H9 (cell line): ENCODE measurements at places on chromosomes 2 and 18.

DNA sequence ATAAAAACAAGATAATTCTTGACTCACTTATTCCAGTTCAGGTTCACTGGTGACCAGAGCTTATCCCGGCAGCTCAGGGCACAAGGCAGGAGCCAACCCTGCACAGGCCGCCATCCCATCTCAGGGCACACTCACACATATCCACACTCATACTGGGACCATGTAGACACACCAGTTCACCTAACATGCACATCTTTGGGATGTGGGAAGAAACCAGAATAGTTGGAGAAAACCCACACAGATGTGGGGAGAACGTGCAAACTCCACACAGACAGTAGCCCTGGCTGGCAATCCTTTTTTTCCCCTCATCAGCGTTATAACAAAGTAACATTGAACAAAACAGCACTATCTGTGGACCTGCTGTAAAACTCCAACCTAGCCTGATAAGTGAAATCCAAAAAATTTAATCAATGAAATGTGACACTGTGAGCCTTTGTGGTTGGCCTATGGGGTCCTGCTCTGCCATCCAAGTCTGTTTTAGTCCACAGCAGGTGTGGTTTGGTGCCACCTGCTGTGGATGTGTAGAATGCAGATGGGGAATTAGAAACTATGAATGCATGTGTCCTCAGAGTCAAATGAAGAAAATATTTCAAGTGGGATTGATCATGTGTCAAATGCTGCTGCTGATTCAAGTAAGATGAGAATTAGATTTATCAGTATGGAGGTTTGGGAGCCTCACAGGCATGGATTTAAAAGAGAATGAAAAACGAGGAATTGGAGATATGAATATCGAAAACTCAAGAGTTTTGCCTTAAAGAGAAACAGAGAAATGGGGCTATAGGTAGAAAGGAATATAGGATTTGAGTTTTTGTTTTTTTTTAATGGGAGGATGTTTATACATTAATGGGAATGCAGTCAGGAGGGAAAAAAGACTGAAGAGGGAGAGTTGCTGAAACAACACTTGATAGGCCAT, 47.0 kb downstream of the UGP2 start:
- peak; percentile 40 for DNase-seq

DNA sequence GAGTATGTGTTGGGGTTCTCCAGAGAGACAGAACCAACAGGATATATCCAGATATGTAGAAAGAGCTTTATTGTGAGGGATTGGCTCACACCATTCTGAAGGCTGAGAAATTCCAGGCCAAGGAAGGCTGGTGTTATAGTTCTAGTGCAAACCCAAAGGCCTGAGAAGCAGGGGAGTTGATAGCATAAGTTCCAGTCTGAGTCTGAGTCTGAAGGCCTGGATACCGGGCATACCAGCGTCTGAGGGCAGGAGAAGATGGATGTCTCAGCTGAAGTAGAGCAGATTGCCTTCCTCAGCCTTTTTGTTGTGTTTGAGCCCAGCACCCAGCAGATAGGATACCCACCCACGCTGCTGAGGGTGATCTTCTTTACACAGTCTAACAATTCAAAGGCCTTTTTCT, 211.7 kb upstream of the RASGRP3 start:
- no peak for DNase-seq

- peak; percentile 48 for DNase-seq
Observed at GRCh38 chr2:215436705-215437565, 1.1 kb upstream of the FN1 start.

GRCh38 chr2:47313141-47313691, 89.7 kb upstream of the MSH2 start:
- DNase-seq, result no peak

DNA sequence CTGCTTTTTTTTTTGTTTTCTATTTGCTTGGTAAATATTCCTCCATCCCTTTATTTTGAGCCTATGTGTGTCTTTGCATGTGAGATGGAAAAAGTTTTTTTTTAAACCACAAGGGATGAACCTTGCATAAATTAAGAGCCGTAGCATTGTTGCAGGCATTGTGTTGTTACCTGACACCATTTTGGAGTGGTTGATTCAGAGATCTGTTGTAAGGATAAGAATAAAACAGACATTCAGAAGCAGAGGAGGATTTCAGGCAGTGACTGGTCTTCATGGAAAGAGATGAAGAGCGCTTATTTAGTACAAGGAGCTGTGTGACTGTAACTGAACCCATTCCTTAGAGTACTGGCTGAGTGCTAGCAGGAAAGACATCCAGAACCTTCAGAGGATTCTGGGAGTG, 101.2 kb downstream of the LTBP1 start:
- DNase-seq, result no peak

DNA sequence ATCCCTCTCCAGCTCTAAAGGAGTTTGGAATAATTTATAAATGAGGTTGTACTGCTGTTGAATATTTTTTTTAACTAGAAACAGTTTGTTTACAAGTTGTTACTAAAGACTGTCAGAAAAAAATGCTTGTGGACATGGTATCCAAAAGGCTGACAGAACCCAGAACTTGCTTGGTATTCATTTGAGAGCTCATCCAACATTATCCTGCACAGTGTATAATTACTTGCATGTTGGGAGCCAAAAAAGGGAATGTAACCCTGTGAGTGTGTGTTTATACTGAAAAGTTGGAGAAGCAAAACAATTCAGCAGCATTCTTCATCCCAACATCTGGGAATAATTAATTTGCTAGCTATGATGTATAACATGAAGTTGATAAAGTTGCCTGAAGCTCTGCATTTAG, 42.1 kb upstream of the EHBP1 start:
- DNase-seq, result no peak

- no peak for DNase-seq
Observed at GRCh38 chr18:21448299-21448698, 152.2 kb downstream of the ESCO1 start.

GRCh38 chr2:62435720-62436119, 70.3 kb downstream of the TMEM17 start:
- DNase-seq, result no peak

DNA sequence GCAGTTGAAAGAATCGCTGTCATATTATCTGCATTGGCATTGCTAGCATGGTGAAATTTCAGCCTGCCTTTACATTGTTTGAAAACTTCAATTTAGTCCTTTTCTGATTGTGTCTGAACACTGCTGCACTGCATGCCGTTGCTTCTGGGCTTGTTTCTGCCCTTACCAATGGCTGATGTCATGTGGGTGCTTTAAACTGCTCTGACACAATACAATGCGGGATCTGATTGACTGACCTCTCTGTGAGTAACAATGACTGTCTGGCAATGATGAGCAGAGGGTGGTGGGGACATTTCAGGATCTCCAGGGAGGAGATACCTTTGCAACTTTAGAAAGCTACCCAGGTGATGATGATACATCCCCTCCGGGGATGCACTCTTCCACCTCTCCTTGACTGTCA, 119.5 kb upstream of the ZBTB14 start:
- no peak for DNase-seq

- DNase-seq, result no peak
Observed at GRCh38 chr2:238852206-238852869, 4.5 kb downstream of the TWIST2 start.

- DNase-seq, result no peak
Observed at GRCh38 chr2:65686928-65687521, 254.6 kb upstream of the SPRED2 start.

- no peak for DNase-seq
Observed at GRCh38 chr2:217479566-217479965, 523.2 kb downstream of the TNS1 start.

DNA sequence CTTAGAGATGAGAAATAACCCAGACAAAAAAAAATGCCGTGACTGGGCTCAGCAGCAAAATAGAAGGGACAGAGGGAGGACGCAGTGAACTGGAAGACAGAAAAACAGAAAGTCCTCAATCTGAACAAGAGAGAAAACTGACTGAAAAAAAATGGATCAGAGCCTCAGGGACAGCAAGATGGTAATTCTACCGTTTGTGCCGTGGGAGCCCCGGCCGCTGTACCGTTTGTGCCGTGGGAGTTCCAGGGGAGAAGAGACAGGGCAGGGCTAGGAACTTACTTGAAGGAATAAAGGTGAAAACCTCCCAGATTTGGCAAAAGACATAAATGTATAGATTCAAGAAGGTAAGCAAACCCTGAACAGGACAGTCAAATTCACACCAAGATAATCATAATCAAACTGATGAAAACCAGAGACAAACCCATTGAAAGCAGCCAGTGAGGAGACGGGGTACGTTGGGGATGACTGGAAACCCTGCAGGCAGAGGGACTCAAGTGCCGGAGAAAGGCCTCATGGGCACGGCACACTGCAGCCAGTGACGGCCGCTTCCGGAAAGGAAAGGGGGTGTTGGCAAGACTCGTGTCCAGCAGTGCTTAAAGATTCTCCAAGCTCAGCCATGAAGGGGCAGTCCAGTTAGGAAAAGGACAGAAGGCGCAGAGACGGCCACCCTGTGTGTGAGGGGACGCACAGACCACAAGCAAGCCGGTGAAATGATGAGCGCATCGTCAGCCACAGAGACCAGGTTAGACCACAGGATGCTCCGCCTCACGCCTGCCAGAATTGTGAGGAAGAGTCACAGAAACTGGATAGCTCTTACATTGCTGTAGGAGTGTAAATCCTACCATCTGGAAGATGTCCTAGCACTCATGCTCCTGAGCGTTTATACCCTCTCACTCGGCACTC, 40.0 kb upstream of the NFATC1 start:
- DNase-seq, result no peak

GRCh38 chr18:59172664-59173249, 33.1 kb downstream of the SEC11C start:
- DNase-seq, result no peak

DNA sequence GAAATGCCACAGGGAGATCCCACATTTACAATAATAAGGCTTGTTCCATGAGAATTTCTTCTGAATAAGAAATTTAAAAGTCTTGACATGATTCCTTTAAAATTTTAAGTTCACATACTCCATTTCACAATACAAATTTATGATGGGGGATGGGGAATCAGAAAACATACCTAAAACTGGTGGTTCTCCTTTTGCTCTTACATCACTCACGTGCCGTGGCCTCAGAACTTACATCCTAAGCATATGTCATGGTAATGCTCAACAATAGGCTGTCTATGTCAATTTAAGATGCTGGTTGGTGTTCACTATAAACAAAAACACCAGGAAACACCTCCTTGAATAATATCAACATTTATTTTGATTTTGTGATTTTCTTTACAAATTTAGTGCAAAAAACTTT, 12.8 kb downstream of the UPP2 start:
- no peak for DNase-seq

GRCh38 chr2:2502201-2502549, 171.1 kb upstream of the MYT1L start:
- DNase-seq, result no peak

DNA sequence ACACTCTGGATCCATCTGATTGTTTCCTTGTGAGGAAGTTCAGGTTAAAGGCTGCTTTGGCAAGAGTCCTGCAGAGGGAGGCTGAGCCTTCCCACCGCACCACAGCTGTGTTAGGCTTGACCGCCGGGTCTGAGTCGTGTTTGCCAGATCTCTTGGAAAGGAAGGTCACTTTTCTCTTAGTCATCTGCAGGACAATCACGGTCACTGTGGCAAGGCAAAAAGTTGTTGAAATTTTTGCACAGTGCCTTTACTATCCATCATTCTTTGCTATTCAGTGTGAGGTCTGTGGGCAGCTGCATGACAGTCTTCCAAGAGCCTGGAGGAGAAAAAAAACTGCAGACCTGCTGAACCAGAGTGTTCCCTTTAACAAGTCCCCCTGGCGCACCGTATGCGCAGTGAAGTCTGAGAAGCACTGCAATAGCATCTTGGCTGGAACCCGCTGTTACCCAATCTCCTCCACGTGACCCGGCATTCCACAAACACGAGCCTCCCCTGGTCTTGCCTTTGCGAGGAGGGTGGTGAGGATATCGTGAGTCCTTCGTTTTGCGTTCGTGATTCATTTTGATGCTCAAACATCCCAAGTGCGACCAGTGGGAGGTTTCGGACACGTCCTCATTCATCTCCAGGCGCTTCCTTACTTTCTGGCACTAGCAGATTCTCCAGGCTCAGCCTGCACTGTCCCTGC, 23.0 kb downstream of the BIN1 start:
- no peak for DNase-seq

- DNase-seq, result no peak
Observed at GRCh38 chr2:95071856-95072255, 46.3 kb downstream of the MAL start.

- DNase-seq, result no peak
Observed at GRCh38 chr2:145690183-145690778, 1170.4 kb upstream of the ZEB2 start.

DNA sequence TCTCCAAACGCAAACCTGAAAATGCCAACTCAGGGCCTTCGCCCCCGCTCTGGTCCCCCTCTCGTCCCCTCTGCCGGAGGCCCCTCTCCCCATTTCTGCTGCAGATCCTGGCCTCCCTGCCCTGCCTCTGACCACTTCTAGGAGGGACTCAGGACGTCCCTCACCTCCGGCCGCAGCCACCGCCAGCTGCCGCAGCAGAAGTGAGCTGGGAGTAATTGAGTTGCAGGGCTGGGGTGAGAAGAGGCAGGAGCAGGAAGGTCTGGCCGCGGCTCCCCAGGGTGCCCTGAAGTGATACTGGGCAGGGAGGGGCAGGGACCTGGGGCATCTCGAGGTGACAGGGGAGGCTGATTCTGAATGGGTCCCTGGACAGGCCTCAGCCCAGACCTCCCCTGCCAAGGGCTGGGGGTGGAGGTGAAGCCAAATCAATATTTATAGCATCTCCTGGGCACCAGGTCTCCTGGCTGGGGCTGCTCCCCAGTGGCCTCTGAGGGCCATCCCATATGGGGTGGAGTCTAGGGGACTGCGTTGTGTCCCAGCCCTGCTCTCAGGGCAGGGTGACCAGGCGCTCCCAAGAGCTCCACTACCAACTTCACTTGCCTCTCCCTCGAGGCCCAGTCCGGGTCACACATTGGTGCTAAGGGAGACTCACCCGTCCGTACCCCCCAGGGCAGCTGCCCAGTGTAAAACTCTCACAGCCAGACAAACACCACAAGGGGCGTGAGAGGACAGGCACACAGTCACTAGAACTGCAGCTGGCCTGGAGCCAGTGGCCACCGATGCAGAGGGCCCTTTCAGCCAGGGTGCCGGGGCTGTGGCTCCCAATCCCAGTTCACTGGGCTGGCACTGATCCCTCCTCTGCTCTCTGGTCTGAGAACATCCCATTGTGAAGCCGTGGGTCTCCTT, 33.0 kb downstream of the KCNIP3 start:
- no peak for DNase-seq

- no peak for DNase-seq
Observed at GRCh38 chr2:191617575-191617974, 60.4 kb upstream of the NABP1 start.

GRCh38 chr18:50697509-50697908, 122.3 kb downstream of the MRO start:
- DNase-seq, result no peak

DNA sequence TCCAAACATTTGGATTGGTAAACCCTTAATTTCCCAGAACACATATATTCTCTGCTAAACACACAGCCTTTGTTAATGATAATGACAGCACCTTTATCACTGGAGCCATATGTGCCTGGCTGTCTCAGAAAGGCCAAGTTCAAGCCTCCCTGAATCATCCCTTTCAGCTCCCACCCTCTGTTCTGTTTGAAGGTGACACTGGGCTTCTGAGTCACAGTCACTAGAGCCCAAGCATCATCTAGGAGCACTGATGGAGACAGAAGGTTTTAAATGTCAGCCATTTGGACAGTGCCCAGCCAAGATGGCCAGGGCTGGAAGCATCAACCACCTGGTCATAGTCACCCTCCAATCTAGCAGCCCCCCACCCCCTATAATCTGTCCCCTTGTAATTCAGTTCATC, 80.6 kb downstream of the NRP2 start:
- DNase-seq, result no peak
